ENCODE measurements at places on chromosomes 7 and 10. TPM values are rescaled to one million over a fixed set of nuclear protein-coding genes. Genes with fewer than 3 reads are reported as not detected.

DNA sequence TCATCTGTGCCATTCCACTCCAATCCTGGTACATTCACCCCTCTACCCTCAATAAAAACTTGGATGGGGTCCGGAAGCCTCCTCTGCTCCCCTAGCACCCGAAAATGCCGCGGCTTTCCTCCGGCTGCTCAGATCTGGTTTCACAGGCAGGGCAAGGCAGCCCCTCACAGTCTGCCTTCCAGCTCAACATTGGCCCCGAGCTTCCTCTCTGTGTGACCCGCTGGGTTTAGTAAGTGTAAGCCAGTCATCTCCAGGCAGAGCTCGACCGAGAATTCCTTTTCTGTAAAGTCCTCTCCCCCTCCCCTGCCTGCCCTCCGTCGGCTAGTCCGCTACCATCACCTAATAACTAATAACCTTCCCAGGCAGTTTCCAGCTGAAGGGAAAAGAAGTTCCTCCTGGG lies 3.4 kb downstream of the INHBA start:
- ATAC-seq: peak; percentile 34

GRCh38 chr10:115992236-115992986 lies 280.6 kb downstream of the GFRA1 start:
- no peak for ATAC-seq

Gene LBX1
- total RNA-seq: 2.1 TPM

Gene EPHB6
- 6.5 TPM for total RNA-seq

Gene ZNF425
- 3.0 TPM for total RNA-seq

- ATAC-seq: no peak
Observed at GRCh38 chr7:157017149-157017548, 6.7 kb upstream of the MNX1 start.

- ATAC-seq: no peak
Observed at GRCh38 chr7:108836256-108836655, 266.6 kb downstream of the DNAJB9 start.

- no peak for ATAC-seq
Observed at GRCh38 chr10:88027570-88027969, 164.1 kb downstream of the PTEN start.

Gene UBTD1
- total RNA-seq: 9.0 TPM

GRCh38 chr7:100629117-100629716 lies 12.1 kb downstream of the TFR2 start:
- no peak for ATAC-seq

DNA sequence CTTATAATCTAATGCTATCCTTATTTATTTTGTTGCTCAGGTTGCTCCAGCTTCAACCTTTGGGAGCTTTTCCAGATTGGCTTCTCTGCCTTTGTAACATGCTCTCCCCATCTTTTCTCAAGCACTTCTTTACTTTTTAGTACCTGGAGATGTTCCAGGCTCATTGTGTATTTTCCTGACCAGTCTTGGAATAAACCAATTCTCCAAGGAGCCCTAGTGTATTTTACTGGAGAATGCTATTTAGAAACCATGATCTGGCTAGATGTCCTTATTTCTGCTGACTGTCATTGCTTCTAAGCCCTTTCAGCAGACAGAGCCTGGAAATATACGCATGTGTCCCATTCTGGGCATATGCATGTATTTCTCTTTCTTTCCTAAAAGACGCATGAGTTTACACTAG lies 95.7 kb downstream of the EMX2 start:
- ATAC-seq: no peak

GRCh38 chr10:68900427-68901104 lies 549 bp upstream of the DDX50 start:
- peak; percentile 48 for ATAC-seq

Gene ANKRD1
- 0.09 TPM for total RNA-seq

- peak; percentile 17 for ATAC-seq
Observed at GRCh38 chr10:95906677-95907455, 909 bp upstream of the CC2D2B start.

GRCh38 chr10:89163265-89163995 lies 43.7 kb downstream of the CH25H start:
- ATAC-seq: no peak

Gene AGR3
- not detected for total RNA-seq

- ATAC-seq: no peak
Observed at GRCh38 chr10:17516376-17516775, 62.0 kb upstream of the ST8SIA6 start.

GRCh38 chr7:73921623-73922528 lies 60.9 kb downstream of the TMEM270 start:
- ATAC-seq: no peak

GRCh38 chr10:108598831-108599230 lies 1324.5 kb downstream of the XPNPEP1 start:
- ATAC-seq: no peak

- ATAC-seq: no peak
Observed at GRCh38 chr10:96670786-96671185, 49.5 kb downstream of the PIK3AP1 start.

Gene MOGAT3
- total RNA-seq: 0.13 TPM

DNA sequence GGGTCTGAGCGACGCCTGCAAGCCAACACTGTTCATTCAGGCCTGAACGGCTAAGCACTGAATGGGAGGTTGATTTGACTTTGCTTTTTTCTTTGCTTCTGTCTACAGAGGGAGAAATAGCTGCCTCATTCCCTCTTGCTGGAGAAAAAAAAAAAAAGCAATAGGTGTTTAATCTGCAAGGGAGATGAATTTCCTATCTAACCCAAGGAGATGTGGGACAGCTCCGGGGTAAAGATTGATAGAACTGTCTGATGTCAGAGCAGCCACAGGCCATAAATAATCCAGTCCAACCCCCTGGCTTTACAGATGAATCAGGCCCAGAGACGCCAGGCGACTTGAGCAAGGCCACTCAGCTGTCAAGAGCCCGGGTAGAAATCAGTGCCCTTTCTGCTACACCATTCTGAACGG lies 168.0 kb downstream of the ARHGAP12 start:
- peak; percentile 22 for ATAC-seq

Gene SLC39A12
- total RNA-seq: 0.11 TPM

- no peak for ATAC-seq
Observed at GRCh38 chr7:98058186-98058585, 48.5 kb upstream of the LMTK2 start.

DNA sequence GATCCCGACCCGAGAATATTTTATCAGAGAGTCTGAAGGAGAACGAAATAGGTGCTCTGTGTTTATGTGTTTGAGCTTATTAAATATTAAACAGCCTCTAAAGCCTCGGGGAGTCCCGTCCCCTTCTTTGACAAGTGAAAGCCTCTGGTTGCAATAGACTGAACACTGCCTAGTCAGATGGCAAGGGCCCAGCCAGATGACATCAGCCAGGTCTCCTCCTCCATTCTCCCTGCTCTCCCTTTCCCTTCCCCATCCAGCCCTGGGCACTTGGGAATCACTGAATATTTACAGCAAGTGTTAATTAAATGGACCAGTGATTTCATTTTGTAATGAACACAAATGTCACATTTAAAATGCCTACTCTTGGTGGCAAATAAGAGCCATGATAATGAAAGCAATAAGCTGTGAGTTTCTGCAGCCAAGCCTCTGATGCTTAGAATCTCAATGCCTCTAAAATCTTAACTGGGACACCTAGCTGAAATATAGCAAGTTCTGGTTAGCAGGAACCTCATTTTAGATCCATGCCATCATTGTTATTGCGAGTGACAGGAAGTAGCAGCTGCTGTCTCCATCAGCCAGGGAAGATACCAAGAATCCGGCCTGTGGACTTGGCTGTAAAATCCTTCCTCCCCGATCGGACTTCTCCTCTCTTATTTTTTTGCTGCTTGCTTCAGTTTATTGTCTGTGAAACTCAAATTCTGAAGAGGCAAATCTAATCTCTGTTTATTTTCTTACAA lies 202.1 kb downstream of the PRPF18 start:
- ATAC-seq: peak; percentile 60

DNA sequence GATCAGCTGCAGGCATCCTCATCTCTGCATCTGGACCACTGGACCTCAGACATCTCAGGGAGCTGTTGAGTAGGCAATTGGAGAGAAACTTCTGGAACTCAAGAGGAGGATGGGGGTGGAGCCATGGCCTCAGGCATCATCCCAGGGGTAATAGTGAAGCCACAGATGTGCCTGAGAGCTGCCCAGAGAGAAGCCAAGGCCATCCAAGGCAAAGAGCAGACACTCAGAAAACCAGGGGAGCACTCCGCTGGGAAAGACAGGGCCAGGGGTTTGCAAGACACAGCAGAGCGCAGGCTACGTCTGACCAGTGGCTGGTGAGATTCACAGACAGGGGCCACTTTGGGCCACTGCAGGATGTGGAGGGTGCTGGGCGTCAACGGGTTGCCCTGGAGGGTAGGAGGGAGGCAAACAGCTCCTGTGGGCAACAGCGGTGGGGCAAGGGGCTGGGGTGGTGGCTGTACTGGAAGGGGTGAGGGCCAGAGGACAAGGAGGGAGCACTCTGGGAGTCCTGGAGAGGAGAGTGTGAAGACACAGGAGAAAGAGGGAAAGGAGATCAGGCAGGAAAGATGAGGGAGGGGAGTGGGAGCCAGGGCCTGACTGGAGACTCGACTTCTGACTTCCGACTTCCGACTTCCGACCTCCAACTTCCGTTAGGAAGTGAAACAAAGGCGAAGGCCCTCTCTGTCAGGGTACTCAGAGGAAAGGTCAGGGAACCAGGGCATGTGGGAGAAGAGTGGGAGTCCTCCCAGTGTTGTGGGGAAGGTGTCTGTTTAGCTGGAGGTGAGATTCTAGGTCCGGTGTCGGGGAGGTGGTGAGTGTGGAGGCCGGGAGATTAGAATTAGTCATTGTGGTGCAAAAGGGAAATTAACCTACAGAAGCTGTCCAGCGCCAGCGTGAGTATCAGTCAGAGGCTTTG lies 69.7 kb upstream of the ANTXRL start:
- no peak for ATAC-seq

DNA sequence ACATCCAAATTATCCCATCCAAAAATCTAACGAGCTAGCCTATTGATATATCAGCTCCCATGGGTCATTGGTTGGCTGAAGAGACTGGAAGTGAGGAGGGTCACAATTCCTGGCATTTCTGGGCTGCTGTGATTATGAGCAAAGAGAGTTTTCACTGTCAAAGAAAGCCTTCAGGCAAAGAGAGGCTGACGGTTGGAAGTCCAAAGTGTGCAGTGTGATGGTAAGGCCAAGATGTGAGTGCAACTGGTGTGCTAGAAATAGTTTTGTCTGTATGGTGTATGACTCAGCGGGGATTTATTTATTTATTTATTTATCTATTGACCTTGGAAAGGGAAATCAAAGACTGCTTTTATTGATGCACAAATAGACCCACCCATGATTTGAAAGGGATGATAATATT lies 75.0 kb downstream of the AASS start:
- ATAC-seq: no peak

- no peak for ATAC-seq
Observed at GRCh38 chr7:77382532-77382931, 33.6 kb downstream of the GSAP start.

GRCh38 chr10:86757113-86757972 lies 924 bp downstream of the BMPR1A start:
- no peak for ATAC-seq

- peak; percentile 54 for ATAC-seq
Observed at GRCh38 chr10:36280321-36280741, 638.2 kb upstream of the FZD8 start.

Gene RBAK
- total RNA-seq: 16.4 TPM

Gene TEX36
- total RNA-seq: not detected

- ATAC-seq: peak; percentile 61
Observed at GRCh38 chr10:3271354-3272115, 99.0 kb upstream of the PITRM1 start.

GRCh38 chr10:66564287-66564686 lies 361.5 kb upstream of the LRRTM3 start:
- no peak for ATAC-seq

DNA sequence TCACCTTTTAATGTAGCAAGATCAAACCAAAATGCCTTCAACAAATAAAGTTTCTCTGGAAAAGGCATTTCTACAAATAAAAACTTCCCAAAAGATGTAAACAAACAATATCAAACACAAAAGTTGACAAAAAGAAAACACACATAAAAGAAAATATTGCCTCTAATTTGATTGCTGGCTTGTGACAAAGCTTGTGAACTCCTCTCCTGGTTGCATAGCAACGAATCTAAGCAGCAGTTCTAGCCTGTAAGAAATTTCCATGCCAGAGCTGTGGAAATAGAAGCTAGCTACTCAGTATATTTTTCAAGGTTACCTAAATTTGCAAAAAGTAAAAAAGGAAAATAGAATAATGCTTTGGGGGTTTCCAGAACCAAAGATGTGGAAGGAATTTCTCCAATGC lies 173.9 kb upstream of the CDK1 start:
- ATAC-seq: peak; percentile 69

DNA sequence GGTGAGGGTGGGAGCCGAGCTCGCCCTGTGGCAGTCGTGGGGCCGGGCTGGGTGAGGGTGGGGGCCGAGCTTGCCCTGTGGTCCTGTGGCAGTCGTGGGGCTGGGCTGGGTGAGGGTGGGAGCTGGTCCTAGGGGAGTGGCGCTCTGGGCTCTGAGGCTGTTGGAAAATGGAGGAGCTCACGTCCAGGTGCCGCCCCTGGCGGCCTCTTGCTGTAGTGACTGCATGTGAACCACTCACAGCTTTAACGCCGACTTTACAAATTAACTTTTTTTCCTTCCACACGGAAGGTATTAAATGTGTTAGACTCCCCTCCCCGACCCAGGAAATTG lies 312.6 kb downstream of the WDR37 start:
- ATAC-seq: peak; percentile 58

Gene COL13A1
- total RNA-seq: 10.2 TPM

DNA sequence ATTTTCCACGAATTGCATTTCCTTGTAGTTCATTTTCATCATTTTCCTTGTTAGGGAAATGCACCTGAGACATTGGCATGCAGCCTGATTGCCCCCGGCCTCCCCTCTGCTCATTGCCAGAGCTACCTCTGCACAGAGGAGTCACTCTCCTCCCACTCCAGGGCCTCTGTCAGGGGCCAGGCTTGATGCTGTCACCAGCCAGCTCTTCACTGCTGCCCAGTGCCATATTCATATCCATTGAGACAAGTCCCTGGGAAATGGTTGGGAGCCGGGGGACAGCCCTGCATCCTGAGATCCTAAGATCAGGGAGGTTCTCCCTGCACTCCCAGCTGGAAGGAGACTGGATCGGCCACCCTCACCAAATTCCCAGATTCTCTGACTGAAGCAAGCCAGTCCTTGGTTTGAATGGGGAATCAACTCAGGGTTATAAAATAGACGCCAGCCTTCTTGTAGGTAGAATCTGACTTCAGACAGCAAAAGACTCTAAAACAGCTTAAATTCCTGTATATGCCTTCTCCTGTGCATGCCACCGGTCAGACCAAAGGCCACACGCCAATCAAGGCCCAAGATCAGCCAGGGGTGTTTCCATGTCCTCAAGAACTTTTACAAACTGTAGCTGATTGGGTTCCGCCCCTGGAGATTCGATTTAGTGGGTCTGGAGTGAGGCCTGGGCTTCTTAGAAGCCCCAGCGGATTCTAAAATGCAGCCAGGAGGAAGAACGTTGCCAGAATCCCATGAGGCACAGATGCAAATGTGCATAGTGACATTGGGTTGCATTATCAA lies 86.5 kb downstream of the PARP12 start:
- ATAC-seq: no peak

All from motor neuron (in vitro differentiated cells).